ENCODE measurements at places on chromosomes 13 and 19.

GRCh38 chr13:69720278-69720983 is 387.2 kb upstream of the ATXN8OS start:
- no peak for DNase-seq

DNA sequence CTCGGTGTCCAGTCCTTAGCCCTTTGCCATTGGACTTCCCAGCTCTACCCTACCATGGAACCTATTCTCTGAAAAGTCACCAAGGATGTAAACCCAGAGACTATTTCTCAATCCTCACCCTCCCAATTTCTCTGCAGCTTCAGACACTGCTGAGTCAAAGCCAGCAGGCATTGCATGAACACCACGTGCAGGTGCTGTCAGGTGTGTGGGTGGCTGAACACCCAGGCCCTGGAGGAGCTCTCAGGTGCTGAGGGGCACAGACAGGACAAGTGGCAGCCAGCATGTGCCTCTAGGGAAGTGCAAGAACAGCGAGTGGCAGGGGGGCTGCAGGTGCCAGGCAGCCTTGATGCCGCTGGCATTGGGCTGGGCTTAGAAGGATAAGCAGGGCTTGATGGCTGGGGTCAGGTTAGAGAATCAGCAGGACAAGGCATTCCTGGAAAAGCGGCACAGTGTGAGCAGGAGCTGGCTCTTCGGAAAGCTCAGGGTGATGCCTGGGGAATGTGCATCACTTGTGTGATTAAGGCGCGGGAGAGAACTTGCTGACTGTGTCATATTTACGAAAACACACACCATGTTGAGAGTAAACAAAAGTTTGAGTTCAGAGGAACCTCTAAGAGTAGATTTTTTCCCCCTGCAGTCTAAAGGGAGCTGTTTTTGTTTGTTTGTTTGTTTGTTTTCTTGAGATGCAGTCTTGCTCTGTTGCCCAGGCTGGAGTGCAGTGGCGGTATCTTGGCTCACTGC is 83.8 kb downstream of the LNX2 start:
- DNase-seq: no peak

DNA sequence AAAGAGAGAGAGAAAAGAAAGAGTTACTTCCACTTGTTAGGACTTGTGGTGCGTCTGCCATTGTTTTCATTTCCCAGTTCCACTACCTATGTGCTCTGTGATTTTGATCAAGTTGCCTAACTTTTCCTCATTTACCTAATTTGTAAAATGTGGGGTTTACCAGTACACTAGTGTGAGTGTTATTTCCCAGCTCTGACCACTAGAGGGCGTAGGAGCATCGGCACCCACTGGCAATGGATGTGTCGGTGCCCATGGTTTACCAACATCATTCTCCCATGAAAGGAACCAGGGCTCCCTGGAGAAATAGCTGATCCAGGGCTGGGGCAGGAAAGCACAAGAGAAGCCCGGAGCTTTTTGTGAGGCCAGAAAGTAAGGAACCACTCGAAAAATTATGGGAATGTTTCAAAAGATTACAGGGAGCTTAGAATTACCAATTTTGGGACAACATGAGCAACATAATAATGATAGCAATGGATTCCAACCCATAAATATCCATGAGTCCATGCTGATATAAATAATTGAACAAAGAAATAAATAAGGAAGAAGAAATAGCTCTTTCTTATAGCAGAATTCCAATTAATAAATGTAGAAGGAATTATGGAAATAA is 15.1 kb upstream of the CEACAM4 start:
- DNase-seq: peak; percentile 57

DNA sequence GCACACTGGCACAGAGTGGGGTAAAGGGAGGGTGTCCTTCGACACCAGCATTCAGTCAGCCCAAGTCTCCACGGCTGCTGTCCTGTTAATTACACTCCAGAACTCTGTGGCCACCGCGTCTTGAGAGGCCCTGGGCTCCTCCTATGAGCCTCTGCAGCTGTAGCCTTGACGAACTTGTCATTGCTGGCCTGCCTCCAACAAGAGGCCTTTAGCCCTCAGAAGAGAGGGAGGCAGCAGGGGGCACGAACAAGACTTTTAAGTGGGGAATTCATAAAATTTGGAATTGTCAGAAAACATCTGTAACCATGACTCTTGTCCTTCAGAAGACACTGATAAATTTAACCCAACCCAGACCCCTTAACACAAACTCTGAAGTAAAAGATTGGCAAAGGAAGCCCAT is 241.9 kb downstream of the UQCRFS1 start:
- DNase-seq: no peak

GRCh38 chr13:113852536-113853517 is 11.0 kb downstream of the GAS6 start:
- peak; percentile 2 for DNase-seq

GRCh38 chr13:73505376-73505890 is 446.6 kb downstream of the KLF5 start:
- DNase-seq: no peak

DNA sequence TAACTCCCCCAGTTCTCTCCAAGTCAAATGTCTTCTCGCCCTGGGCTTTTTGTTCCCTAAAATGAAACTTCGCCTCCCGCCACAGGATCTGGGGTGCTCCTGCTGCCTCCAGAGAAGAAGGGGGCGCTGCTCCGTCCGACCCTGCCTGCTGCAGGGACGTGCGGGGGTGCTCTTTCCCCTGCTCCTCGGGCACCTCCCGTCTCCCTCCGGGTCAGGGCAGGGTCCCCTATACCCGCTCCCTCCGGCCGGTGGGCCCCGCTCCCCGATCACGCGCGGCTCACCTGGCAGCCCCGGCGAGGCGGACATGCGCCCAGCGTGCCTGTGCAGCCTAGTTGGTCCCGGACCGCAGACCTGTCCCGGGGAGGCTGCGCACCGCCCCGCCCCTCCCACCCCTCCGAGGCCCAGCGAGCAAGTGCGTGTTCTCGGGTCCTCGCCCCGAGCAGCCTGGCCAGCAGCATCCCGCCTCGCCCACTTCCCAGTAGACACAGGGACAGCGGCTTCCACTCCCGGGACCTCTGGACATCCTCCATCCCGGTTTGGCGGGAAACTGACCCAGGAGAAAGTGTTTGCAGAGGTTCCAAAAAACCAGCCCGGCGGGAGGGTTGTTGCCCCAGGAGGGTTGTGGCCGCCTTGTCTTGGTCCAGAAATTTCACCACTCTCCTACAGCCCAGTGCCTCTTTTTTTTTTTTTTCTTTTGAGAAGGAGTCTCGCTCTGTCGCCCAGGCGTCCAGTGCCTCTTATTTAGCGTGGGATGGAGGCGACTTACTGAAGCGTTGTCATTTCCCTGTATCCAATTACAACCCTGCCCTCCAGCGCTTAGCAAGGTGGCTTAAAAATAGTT is at the start of gene OXGR1:
OXGR1 (minus strand) TSS at position 460 of the 841 bp plus-strand sequence. CDS start 6,717 bp downstream, outside the sequence.
- no peak for DNase-seq

- no peak for DNase-seq
Measured at GRCh38 chr19:45469945-45470761, 2.4 kb downstream of the FOSB start.

- no peak for DNase-seq
Measured at GRCh38 chr19:3468211-3468610, 12.1 kb downstream of the SMIM24 start.

- no peak for DNase-seq
Measured at GRCh38 chr13:96403241-96403640, 313.3 kb downstream of the HS6ST3 start.

GRCh38 chr19:55080121-55080967 is 4.7 kb downstream of the EPS8L1 start:
- DNase-seq: peak; percentile 32

DNA sequence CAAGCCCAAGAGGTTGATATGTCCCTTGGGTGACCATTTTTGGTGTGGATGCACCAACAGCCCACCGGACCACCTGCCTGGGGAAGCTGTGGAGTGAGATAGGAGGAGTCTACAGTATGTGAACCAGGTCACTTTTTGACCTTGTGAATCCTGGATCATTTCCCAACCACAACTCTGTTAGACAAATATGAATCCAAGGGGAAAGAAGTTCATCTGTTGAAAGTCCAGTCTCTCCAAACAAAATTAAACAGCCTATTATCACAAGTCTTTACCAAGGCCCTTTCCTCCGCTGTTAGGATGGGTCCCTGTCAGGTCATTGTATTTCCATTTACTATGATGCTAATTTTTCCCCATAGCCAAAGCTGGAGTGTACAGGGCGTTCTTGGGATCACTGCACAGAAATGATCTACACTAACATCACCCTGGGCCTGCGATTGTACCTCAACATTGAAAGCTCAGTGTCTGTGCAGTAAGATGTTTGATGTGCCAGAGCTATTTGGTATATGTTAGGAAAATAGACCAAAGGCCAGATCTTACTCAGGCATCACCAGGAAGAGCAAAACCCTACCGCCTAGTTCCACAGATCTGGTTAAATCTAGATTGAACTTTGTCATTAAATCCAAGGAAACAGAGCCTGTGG is 117.1 kb downstream of the STARD13 start:
- DNase-seq: no peak

DNA sequence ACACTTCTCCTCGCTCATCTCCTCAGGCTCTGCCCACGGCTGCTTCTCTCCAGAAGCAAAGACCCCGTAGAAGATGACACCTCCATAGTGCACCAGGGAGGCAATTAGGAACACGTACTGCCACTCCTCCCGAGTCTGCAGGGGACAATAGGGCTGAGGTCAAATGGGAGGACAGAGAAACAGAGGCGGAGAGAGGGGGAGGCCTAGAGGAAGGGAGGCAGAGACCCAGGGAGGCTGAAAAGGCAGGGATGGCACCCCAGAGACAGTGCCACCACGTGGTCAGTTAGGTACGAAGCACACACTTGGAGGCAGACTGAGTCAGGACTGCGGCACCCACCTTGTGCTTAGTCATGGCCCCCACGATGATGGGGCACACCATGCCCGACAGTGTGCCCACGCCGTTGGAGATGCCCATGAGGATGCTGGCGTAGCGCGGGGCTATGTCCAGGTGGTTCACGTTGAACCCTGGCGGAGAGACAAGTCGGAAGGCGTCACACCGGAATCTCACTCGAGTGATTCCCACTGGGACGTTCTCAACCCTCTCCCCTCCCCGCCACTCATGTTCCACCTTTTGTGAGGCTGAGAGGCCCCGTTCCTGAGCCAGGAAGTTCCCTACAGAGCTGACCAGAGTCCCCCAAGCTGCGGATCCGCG is 5.6 kb downstream of the GFY start:
- DNase-seq: no peak

GRCh38 chr13:40692946-40693345 is 26.5 kb upstream of the FOXO1 start:
- no peak for DNase-seq

DNA sequence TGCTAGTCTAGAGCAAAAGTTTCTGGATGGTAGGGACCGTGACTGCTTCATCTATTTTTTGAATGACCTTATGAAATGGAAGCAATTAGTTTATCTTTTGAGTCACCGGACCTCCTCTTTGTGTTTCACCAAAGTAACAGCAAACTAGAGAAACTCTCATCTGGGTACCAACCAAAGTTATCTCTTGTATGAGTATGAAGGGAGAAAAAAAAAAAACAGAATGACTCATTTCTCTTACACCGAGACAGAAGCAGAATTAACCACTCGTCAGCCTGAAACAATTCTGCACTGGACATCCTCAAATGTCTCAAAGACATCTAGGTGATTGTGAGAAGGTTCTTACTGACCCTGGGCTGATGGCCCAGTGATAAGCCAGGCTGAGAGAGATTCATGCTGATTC is 18.3 kb downstream of the ZNF100 start:
- DNase-seq: no peak

- DNase-seq: no peak
Measured at GRCh38 chr13:45974500-45974899, 78.0 kb downstream of the ZC3H13 start.

GRCh38 chr13:44089452-44089851 is 209.7 kb downstream of the LACC1 start:
- no peak for DNase-seq

DNA sequence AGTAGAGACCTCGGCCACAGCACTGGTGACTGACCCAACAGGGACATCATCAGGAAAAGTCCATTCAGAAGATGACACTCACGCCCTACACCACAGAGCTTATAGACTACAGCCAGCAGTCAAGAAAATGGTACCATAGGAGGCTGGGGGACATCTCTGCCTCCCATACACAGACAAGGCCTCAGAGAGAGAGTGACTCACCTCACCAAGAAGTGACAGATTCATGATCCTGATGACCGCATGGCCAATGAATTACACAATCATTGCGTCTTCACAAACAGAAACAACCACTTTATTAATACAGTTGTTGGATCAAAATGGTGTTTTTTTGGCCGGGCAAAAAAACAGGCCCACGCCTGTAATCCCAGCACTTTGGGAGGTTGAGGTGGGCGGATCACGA is 260.8 kb upstream of the TSHZ3 start:
- no peak for DNase-seq

DNA sequence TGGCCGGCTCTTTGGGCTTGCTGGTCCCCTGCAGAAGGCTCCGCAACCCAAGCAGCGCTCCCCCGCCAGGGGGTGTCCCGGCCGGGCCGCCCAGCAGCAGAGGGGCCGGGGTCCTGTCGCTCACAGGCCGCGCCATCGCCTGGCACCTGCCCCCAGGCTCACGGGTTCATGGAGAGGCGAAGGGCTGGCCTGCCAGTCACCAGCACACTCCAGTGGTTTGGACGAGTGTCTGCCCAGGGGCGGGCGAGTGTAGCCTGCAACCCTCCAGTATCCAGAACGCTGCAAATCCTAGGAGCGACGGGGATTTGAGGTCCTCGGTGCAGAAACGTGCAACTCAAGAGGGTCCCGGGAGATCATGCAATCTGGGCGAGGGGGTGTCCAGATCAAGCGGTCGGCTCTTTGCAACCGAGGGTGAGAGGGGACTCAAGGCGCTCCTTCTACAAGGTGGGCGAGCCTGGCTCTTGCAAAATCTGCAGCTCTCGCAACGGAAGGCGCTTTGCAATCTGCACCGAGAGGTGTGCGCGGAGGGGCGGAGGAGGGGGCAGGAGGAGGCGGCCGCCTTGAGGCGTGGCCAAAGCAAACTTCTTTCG is at the start of gene DBP:
DBP (minus strand) TSS at position 521 of the 590 bp plus-strand sequence; CDS start at position 136, 385 bp downstream.
- DNase-seq: no peak

DNA sequence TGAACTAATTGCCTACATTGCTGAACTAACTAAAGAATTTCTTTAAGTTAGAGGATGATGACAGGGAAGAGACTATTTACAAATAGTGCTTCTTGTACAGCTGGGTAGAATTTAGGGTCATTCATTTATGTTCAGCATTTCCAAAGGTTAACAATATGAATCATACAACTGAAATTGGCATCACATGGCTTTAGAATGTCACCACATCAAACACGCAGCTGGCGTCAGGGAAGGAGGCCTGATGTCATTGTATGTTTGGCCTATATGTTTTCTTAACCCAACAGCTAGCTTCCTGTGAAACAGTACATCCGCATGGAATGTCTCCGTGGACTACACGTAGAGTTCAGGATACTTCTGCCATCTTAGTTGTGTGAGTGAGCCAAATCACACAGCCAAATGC is 99.0 kb upstream of the TNFSF11 start:
- DNase-seq: no peak

GRCh38 chr13:44276061-44276460 is 97.6 kb upstream of the SERP2 start:
- no peak for DNase-seq

- DNase-seq: no peak
Measured at GRCh38 chr19:10551698-10552301, 8.1 kb downstream of the ATG4D start.

GRCh38 chr13:27379694-27380641 is 44.5 kb upstream of the GTF3A start:
- no peak for DNase-seq

- no peak for DNase-seq
Measured at GRCh38 chr19:41626877-41627276, at the start of gene CEACAM4. Gene CEACAM4 (minus strand): TSS chr19:41627074. CDS start chr19:41626963, 111 bp downstream.

GRCh38 chr13:24688950-24689349 is 8.7 kb downstream of the ATP12A start:
- no peak for DNase-seq

- DNase-seq: no peak
Measured at GRCh38 chr13:62251734-62252133, 836.1 kb upstream of the PCDH20 start.
